ENCODE measurements at places on chromosomes 5 and 9.

DNA sequence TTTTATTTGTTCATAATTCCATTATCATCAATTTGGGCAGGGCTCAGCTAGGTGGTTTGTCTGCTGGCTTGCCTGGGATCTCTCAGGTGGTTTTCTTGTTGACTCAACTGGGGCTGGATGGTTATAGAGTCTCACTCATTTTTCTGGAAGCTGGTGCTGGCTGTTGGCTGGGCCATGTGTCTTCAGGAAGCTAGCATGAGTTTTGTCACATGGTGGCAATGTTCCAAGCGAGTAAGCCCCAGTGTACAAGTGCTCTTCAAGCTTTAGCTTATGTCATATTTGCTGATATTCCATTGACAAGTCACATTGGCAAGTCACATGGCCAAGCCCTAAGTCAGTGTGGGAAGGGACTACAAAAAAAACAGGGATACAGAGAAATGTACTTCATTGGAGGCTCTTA, 2.3 kb upstream of the RASEF start:
- DNase-seq = no peak

DNA sequence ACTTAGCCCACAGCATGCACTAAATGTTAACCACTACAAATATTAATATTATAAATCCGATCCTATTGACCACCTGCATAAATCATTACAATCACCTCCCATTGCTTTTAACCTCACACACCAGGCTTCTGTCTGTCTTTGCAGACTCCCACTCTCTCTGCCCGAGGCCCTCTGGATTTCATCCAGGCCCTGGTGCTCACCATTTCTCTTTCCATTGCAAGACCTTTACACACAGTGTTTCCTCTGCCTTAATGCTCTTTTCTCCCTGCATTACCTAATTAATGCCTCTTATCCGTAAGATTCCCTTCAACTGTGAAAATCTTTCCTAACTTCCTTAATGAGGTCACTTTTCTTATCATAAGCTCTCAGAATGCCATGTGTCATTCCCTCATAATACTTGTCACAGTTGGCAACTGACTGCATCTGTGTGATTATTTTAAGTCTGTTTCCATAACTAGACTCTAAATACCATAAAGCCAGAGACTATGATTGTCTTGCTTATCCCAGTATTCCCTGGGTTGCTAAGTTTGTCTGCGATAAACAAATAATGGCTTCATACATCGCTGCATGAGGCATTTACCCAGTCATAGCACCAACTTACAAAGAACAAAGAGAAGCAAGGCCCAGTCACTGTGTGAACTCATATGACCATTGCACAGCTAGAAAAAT, 155.1 kb downstream of the CCDC192 start:
- DNase-seq = no peak

DNA sequence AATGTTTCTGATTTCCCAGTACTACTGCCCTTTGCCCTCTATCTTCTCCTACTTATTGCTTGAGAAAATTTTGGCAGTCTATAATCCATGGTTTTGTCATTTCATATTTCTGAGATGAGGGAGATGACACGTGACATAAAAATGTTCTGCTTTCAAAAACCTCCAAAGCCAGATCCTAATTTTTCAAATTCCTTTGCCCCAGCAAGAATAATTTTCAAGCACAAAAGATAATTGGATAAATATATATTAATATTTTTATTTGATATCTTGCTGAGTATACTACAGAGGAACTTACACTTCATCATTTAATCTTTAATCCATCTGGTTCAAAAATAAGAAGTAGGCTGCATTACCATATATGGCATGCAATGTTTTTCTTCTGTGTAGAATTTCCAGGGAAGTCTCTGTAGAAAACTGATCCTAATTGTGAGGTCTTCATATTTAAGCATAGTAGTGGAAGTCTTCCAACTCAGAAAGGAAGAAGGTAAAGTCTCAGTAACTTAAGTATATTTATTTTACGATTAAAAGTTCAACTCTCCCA, 1738.8 kb downstream of the EFNA5 start:
- no peak for DNase-seq

DNA sequence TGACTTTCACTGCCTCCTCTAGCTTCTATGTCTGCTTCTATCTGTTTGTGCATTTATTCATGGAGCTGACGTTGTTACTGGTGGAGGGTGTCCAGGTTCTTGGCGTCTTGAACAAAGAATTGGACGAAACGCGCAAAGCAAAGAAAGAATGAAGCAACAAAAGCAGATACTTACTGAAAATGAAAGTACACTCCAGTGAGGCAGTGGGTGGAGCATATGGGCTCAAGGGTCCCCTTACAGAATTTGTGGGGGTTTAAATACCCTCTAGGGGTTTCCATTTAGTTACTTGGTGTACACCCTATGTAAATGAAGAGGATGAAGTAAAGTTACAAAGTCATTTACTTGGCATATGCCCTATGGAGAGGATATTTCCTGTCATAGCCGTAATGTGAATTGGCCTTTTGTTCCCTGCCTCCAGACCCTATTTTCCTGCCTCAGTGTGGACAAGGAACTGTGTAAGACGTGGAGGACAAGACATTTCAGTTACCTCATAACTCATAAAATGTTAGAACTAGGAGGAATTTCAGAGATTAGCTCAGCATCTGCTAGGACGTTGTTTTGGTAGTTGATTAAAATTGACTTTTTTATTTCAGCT, 3.1 kb downstream of the POLR3G start:
- DNase-seq = no peak

DNA sequence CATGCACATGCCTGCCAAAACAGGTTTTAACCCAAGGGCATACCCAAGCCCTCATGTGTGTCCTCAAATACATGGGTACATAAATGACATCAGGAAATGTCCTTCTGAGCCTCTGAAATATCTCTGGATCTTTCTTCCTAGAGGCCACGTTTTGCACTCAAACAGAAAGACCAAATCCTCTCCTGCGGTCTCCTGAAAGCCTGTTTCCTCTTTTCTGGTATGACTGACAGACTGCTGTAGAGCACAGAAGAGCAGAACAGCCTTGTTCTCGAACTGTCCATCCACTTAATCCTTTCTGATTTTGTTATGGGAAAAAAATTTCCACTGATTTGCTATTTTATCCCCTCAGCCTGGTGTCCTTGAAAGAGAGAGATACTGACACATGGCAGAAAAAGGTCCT, 107.2 kb downstream of the ASTN2 start:
- no peak for DNase-seq

DNA sequence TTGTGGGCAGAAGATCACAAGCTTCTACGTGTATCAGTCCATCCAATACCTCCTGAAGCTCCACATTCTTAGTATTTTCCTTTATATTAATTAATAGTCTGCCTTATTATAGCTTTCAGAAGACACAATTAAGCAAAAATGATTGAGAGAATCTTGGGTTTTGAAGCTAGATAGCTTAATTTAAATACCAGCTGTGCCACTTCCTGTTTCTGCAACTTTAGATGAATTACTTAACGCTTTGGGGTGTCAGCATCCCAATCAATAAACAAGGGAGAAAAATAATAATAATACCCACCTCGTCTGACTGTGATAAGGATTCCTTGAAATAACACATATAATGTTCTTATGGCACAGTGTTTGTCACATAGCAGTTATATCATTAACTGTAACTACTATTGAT, 44.7 kb upstream of the HTR4 start:
- DNase-seq = no peak

- DNase-seq = no peak
These were observed 27.3 kb upstream of the TGFBI start for GRCh38 chr5:136001466-136001981.

DNA sequence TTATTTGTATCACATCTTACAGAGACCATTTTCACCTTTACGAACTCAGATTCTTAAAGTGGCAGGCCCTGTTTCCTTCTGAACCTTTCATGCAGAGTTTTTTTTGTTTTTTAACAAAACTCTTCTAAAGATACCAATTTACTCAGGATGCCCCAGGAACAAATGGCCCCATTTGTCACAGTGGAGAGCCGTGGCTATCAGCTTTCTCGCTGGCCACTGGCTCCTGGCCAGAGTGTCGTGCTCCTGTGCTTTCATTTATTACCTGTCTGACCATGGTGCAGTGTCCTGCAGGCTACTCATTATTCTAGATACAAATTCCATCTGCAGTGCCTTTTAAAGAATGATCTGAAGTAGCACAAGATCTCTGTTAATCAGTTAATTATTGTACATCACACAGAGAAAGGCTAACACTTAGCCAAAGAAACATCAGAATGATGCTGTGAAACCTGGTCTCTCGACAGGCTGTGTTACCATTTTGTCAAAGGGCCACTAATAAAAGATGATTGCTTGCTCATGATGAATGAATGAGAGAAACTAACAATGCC, 27.8 kb downstream of the ADRA1B start:
- no peak for DNase-seq

- no peak for DNase-seq
These were observed 48.0 kb downstream of the RUSC2 start for GRCh38 chr9:35537913-35538312.

- no peak for DNase-seq
These were observed 130.5 kb downstream of the CETN3 start for GRCh38 chr5:90279091-90279490.

DNA sequence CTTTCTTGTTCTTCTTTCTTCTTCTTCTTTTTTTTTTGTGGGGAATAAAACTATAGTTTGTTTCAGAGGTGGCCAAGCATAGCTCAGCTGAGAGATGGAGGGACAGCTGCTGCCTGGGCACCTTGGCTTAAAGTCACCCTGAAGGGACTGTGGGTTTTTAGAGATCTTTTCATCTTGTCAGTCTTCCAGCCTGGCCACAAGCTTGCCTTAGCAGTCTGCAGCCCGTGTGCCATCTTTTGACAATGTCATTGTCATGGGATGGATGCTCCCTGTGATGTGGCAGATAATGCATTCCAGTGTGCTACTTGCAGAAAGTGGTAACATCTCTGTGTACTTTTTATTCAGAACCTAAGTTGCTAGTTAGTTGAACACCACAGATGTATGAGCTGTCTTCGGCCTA, 280.8 kb downstream of the FANCC start:
- no peak for DNase-seq

Measured in NCI-H1930 (cell line).